ENCODE measurements at places on chromosomes 1 and 21. TPM values are rescaled to one million over a fixed set of nuclear protein-coding genes. Genes with fewer than 3 reads are reported as not detected.

Gene TSSK3
- 1.3 TPM for total RNA-seq

Gene PDZK1IP1
- total RNA-seq = 122 TPM

Gene GABRD
- total RNA-seq = not detected

Gene CFHR5
- total RNA-seq = not detected

Gene PGLYRP4
- not detected for total RNA-seq

All from mesangial cell (primary cell).